ENCODE measurements at places on chromosomes 6 and 20.

DNA sequence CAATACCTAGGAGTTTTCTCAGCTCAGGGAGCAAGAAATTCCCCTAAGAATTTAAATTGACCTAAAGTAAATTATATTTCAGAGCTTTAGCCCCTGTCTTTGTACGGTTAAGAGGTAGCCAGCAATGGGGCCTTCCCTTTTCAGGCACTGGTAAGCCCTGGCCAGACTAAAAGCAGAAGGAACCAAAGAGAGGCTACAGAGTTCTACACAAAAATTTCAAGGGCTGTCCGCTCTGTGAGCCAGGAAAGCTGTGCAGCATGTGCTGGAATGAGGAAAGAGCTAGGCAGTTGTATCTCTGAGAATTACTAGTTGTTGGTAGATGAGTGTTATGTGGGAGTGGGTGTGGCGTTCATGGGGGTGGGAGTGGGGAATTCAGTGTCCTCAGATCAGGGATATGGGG, 96.3 kb upstream of the MAFB start:
- no peak for DNase-seq

DNA sequence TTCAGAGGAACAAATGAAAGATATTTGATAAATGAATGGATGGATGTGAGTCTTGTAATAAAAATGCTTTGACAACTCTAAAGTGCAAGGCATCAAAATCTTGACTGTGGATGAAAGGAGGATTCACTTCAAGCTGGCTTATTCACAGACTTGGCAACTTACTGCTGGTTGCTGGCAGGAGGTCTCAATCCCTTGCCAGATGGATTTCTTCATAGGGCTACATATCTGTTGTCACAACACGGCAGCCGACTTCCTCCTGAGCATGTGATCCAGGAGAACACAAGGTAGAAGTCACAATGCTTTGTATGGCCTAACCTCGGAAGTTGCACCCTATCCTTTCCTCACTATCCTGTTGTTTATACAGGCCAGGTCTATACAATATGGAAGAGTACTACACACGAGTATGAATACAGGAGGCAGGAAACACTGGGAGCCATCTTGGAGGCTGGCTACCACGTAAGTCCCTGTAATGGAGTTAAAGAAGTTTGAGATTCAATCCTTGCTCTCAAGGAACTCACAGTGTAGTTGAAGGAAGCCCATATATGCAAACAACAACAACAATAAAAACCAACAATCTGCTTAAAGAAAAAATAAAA, 97.9 kb downstream of the ID4 start:
- DNase-seq, result no peak

DNA sequence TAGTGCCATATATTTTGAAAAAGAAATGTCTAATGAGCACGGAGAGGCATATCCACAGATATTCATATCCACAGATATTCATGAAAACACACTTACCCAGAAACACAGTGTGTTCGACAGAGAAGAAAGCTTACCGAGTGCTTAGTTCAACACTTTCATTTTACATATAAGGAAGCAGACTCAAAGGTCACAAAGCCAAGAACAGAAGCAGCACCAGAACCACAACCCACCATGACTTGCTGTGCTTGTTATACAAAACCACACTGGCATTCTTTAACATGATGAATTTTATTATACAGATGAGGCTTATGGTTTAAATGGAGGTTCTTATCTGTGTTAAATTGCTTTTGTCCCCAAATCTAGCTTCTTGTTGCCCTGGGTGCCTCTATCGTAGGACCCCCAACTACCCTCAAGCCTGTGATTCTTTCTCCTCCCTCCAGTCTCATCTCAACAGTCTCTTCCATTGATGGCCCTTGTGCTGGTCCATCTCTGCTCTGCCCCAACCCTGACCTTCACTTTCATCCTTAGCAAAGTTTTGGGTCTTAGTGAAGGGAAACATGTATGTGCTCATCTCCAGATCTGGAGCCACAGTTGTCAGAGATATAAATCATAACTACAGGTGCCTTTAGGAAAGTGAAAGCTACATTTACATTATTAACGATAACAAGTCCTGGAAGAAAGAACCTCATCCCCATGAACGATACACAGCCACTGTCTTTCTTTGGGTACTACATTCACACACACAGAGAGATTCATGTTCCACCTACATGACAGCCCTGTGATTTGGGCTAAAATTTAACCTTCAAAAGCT, 40.0 kb downstream of the SF3B5 start:
- DNase-seq, result no peak

- no peak for DNase-seq
Measured at GRCh38 chr20:21237956-21238799, 65.0 kb upstream of the XRN2 start.

GRCh38 chr6:143542888-143543287, 31.4 kb upstream of the FUCA2 start:
- DNase-seq, result no peak

DNA sequence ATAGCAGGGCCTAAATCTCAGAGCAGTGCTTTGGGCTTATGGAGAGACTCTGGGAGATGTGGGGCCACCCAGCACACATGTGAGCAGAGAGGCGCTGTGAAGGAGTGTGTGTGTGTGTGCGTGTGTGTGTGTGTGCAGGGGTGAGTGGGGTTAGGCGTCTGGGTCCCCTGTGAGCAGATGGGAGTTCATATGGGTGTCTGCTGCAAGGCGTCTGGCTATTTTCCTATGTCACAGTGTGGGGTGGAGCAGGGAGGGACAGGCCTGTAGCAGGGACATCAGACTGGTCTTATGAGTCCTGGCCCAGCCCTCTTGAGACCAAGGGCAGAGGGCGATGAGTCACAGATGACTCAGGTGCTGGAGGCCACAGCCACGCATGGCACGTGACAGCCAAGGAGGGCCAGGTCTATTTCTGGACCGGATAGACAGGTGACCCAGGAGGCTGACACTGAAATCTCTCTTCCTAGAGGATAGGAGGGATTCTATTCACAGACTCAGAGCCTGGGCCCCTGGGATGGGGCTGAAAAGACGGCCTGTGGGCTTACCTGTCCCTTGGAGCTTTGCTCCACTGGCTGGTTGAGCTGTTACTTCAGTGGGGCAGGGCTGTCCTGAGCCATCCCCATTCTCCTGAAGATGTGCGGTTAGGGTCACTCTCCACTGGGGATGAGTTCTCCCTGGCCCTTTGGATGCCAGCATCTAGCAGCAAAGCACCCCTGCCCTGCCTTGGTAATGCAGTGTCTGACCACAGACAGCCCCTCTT, 28.9 kb downstream of the VEGFA start:
- no peak for DNase-seq

DNA sequence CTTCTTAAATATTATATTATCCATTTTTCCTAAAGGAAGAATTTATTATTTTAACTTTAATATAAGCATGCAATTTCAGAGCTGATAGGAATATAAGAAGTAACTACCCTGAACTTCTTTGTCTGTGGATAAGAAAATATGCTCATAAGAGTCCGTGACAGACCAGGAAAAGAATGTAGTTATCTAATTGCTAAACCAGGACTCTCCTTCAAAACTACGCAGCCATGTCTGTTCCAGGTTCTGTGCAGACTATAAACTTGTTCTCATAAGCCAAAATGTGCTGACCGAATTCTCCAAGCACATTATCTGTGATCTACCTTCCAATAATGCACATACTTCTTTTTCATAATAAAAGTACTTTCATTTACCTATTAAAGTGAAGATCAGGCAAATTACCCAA, 116.5 kb downstream of the TRDN start:
- DNase-seq, result no peak

- no peak for DNase-seq
Measured at GRCh38 chr6:168616816-168617765, 176.1 kb downstream of the SMOC2 start.

DNA sequence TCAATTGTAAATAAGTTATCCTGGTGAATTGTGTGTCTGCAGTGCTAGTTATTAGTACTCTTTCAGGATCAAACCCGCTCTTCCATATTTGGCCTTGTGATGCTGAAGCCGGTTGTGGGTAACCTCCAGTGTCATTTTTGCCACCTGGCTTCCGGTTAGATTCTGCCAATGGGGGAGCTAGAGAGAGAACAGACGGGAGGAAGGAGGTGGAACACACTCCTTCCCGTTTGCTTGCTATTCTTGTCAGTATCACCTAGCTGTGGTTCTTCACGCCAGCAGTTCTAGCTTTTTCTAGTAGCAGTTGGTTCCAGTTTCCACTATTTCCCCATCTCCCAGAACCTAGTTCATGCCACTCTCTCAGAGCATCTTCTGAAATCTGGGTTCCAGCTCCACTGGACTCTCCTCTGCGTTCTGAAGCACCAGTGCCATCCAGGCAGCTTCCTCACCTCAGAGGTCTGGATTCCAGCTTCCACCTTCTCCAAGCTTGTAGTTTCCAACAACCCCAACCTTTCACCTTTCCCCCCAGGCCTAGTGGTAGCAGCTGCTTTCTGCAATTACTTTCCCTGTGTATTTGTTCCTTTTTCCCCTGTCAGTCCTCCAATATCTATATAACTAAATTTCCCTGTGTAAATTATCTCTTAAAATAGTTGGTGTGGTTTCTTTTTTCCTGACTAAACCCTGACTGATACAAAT, 46.9 kb upstream of the LOC128125822 start:
- DNase-seq, result no peak

DNA sequence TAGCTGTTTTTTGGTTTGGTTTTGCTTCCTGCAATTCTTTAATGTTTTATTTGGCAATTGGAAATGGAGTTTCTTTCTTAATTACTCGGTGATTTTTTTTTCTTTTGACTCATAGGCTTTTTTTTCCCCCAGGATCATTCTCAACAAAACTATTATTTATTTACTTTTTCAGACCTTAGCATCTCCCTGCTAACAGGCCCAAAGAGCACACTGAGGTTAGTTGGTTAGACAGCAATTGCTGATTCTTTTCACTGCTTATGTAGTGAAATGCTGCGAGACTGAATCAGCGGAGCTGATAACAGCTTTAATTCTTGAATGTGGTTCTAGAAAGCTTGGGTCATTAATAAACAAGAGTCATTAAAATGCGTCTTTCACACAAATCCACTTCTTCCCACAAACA, 79.1 kb upstream of the ZFP64 start:
- DNase-seq, result no peak

DNA sequence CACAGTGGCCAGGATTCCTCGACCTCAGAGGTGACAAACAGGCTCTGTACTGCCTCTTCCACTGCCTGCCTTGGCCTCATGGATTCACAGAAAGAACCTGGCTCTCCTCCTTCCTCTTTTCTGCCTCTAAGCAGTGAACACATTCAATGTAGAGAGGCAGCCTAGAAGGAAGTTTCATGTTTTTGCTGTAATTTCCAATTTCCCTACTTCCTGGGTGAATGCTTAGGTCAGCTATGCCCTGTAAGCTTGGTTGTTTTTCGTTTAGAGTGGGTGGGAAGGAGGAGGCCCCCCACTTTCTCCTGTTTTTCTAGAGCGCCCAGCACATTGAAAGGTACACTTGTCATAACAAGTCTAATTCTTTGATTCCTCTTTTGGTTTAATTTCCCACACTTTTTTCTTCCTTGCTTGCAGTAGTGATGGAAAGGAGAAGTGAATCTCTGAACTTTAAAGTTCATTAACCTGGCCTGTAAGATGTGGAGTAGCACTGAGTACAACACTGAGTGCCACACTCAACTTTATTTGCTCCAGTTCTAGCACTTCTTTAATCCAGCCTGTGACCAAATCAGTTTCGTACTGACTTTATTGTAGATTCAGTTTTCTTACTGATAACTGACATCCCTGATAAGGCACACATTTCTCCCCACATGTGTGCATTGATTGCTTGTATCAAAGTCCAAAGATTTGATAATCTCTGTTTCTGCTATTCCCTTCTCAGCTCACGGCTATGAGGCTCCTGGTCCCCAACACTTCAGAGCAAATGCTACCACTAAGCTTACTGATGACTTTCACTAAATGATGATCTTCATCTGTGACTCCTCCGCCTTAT, 100.0 kb upstream of the MAN1A1 start:
- no peak for DNase-seq

- no peak for DNase-seq
Measured at GRCh38 chr6:6678811-6679210, 90.3 kb downstream of the LY86 start.

GRCh38 chr6:56852260-56853010, 102.5 kb upstream of the BEND6 start:
- no peak for DNase-seq

GRCh38 chr6:25215881-25216280, 63.3 kb upstream of the CARMIL1 start:
- DNase-seq, result no peak

DNA sequence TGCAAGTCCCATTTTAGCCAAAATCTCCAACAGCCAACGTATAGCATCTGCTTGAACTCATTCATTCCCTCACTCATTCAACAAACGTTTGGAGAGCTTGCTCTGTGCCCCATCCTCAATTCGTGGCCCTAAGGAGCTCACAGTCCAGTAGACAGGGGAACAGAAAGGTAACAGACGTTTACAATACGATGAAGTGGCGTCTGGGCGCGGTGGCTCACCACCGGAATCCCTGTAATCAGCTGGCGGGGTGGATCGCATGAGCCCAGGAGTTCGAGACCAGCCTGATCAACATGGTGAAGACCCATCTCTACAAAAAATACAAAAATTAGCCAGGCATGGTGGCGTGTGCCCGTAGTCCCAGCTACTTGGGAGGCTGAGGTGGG, 790 bp upstream of the E2F1 start:
- DNase-seq, result no peak

GRCh38 chr6:43269273-43270007, 26.2 kb downstream of the TTBK1 start:
- DNase-seq, result no peak

DNA sequence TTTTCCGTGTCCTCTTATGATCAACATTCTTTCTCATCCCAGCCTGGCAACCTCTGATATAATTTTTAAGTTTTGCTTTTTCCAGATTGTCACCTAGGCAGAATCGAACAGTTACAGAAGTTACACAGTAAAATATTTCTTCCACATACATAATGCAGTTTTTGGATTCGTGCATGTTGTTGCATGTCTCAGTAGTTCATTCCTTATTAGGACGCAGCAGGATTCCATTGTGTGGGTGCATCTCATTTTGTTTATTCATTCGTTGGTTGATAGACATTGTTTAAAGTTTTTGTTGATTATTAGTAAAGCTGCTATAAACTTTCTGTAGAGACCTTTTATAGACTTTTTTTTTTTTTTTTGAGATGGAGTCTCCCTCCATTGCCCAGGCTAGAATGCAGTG, 284.3 kb upstream of the FERMT1 start:
- DNase-seq, result no peak

GRCh38 chr6:7328243-7328642, 15.2 kb upstream of the SSR1 start:
- no peak for DNase-seq

DNA sequence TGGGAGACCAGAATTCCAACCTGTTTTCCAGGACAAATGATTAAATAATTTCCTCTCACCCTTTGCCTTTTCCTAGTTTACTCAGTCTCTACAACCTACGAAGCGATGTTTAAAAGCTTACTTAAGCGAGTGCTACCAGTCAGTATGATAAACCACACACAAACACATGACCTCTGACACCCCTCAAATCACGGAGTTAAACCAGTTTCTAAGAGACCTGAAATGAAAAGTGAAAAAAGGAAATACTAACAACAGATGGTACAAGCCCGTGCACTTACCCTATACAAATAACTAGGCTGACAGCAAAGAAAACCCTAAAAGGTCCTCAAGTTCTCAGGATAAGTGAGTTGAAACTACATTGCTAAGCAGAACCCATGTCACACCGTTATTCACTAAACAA, 7.7 kb downstream of the TNFRSF21 start:
- no peak for DNase-seq

GRCh38 chr20:10059006-10059405, 24.2 kb downstream of the ANKEF1 start:
- no peak for DNase-seq

- no peak for DNase-seq
Measured at GRCh38 chr20:62390317-62391164, 3.6 kb downstream of the RPS21 start.
